GM12891 (cell line): ENCODE measurements at places on chromosomes 11 and 22.

DNA sequence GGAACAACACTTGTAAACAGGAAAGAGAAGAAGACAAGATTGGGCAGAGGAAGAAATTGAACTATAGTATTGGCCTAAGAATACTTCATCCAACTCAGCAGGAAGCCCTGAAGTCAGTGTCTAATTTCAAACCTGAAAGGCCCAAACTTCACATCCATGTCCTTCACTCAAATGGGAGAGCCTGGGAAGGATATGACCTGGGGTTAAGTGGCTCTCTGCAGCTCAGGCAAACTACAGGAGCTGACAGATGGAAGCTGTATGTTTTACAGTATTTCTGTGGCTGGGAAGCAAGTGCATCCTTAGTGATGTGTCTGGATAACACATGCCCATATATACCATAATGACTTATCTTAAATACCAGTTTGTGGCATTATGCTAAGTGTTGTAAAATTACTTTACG, 196.2 kb downstream of the SOX6 start:
- DNase-seq = no peak

GRCh38 chr11:122863704-122864326, 18.7 kb upstream of the JHY start:
- DNase-seq = no peak

DNA sequence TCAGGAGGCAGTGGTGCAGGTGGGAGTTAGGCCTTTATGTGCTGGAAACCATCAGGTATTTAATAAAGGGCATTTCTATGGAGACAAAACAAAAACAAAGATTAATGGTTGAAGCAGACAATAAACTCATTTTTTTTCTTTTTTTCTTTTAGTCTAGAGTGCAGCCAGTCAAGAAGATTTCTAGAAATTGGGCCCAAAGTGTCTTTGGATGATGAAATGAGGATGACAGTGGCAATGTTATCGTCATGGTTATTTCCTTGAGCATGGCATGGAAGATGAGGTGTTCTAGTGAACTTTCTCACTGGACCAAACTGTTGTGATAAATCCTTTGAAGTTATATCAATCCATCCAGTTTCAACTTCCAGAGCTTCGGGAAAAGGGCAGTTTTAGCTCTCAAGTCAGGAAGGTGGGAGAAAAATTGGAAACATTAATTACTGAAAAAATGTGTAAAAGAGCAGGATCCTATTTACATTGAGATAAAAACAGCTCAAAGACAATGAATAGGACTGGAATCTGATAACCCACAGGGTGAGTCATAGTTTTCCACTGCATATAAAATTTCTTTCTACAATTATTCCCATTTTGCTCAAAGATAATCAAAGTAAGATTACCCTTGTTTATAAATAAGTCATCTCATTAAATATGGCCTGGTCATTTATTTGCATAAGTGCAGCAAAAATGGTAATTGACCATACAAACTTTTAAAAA, 33.0 kb downstream of the PRR5L start:
- no peak for DNase-seq

DNA sequence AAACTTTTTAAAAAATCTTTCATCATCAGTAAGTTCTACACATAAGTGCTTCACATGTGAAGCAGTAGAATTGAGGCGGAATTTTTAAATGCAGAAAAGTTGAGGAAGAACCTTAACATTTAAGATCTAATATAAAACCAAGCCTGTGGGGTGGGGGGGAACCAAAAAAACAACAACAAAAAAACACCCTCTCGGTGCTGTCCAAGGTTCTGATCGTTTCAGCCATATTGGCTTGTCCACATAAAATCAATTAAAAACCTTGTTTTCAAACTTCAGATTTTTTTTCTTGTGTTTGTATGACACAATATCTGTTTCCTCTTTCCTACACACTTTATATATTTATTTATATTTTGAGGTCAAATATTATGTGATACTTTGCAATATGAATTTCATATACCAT, 130.0 kb downstream of the WNT7B start:
- no peak for DNase-seq

GRCh38 chr22:20803696-20804324, 29.9 kb downstream of the SERPIND1 start:
- no peak for DNase-seq

- DNase-seq = no peak
These were observed 15.5 kb downstream of the DGCR8 start for GRCh38 chr22:20095521-20095920.

DNA sequence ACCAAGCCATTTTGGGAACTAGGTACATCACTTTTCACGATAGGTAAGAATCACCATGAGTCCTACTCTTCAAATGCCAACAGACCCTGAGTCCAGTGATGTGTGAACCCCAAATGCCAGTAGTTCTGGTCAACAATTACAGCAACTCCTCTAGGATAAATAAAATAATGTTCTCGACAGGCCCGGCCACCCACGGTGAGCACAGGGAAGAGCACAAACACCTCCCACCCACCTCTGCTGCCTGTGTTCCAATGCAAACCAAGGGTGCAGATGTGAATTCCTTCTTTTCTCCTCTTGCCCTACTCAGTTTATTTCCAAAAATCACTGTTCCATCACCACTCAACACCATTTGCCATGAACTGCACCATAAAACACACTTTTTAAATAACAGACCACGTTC, 33.3 kb downstream of the MPPED2 start:
- DNase-seq = no peak

- no peak for DNase-seq
These were observed 30.7 kb downstream of the SPATA19 start for GRCh38 chr11:133814588-133815100.

DNA sequence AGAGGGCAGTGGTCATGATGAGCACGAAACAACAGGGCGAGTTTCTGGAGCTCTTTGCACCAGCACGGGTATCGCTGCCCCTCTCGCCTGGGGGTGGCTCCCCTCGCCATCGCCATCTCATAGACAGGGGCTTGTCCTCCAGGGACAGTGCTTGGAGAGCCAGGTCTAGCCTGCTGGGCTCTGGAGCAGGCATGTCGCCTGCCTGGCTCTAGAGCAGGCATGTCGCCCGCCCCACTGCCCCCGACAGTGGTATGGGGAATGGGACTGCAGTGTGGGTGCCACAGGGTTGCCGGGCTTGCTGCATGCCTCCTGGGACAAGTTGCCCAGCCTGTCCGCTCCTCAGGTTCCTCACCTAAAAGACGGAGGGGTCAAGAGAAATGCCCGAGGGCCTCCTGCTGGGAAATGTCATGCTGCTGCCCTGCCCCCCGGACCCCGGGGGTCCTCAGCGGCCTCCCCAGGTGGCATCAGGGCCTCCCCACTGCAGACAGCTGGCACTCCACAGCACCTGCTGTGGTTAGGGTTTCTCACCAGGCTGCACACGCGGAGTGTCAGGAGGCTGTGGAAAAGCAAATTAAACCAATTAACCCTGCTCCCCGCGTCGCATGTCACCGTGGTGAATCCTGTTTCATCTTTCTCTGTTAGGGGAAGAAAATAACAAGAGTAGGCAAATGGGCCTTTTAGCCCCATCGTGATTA, 403.0 kb downstream of the TBC1D22A start:
- no peak for DNase-seq

DNA sequence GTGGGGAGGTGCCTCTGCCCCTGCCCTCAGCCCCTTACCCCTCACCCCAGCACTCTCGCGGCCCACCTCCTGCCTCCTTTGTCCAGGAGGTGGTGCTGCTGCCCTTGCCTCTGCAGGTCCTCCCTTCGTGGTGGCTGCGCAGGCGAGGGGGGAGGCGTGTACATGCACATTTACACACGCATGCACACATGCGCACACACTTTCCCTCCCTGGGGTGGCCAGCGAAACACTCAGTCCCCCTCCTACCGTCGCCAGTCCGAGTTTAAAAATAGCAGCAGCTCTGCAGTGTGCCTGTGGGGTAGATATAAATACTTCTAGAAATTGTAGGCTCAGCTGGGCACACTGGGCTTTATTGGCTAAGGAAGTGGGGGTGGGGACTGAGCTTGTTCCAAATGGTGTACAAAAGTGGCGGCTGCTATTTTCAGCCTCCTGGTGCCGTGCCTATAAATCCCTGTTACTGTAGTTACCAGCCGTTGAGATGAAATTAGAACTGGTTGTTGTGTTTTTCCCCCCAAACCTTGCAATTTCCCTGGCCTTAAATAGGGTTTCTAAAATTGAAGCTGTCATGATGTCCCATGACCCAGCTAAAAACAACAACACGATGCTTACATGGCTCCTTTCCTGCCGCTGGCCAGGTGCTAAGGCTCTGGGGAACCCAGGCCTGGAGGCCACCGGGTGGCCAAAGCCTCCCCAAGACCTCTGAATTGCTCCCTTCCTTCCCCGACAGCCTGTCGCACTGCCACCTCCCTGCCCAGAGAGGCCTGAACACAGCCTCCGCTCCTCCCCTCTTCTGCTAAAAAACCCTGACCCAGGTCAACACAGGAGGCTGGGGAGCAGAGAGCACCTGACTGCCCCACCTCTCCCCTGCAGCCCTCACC, 12.4 kb downstream of the PICK1 start:
- no peak for DNase-seq

DNA sequence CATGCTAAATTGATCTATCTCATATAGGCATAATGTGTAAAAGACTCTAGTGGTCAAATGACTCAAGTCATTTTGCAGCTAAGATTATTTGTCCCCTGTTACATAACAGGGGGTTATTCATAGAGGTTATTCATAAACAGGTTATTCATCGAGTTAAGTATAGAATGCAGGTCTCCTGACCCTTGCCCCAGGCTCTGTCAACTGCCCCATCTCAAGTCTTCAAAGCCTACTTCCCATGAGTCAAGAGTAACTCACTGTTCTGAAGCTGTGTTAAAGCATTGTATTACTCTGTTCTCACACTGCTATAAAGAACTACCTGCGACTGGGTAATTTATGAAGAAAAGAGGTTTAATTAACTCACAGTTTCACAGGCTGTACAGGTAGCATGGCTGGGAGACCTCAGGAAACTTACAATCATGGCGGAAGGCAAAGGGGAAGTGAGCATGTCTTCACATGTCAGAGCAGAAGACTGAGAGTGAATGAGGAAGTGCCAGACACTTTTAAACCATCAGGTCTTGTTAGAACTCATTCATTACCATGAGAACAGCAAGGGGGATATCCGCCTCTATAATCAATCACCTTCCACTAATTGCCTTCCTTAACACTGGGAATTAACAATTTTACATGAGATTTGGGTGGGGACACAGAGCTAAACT, 226.2 kb upstream of the BLID start:
- DNase-seq = no peak

DNA sequence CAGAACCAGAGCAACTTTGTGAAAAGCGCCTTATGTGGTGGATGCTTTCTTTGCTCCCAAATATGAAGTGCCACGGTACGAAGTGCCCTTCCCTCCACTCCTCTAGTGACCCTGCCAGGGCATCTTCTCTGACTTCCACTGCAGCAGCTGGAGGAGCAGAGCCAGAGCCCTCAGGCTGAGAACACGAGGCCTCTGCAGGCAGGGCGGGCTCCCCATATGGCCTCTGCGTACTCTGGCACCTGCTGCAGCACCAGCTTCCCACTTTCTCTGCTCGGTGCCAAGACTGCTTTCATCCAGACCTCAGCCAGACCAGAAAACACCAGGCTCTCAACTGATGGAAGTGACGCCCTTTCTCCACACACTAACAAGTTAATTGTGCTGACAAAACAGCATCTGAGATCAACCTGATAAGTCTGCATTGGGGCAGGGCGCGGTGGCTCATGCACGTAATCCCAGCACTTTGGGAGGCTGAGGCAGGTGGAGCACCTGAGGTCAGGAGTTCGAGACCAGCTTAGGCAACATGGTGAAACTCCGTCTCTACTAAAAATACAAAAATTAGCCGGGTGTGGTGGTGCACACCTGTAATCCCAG, 12.8 kb downstream of the UFD1 start:
- no peak for DNase-seq
